ENCODE measurements at places on chromosomes 1 and 21. TPM values are rescaled to one million over a fixed set of nuclear protein-coding genes. Genes with fewer than 3 reads are reported as not detected.

LCE1D gene
- total RNA-seq = not detected

DNA sequence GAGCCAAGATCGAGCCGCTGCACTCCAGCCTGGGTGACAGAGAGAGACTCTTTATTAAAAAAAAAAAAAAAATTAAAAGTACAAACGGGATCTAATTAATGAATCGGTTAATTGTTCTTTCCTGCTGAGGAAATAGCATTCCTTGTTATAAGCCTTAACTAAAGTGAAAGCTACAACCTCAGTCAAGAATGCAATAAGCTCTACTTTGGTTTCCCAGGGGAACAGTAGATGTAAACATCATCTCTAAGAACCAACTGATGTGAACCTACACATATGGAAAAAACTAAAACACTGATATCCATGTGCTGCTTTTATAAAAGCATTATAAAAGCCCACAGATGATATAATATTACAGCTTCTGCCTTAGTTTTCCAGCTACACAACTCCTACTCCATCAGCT lies 41.9 kb downstream of the LPGAT1 start:
- no peak for DNase-seq

F13B gene
- total RNA-seq = not detected

DNA sequence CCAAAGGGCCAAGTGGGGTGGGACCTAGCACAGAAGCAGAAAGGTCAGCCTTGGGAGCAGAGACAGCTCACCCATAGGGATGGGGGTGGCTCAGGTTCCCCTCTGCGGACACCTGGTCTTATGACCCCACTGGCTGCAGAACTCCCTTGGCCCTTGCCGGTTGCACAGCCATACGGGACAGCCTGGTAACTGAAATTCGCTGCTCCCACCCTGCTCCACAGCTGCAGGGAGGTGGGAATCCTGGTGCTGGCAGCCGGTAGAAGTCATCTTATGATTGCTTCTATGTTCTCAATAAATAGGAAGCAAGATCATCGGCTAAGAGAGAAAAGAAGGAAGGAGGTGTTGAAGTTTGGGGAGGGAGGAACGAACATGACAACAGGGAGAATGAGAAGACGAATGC lies 64.1 kb downstream of the HLCS start:
- DNase-seq = no peak

- DNase-seq = no peak
Observed at GRCh38 chr1:27471477-27471876, 18.5 kb downstream of the WASF2 start.

Data from H4 (cell line).